ENCODE measurements at places on chromosomes 6 and 20.

- no peak for DNase-seq
Measured at GRCh38 chr6:33316603-33317418, 733 bp downstream of the ZBTB22 start.

GRCh38 chr6:45667766-45668165, 290.0 kb upstream of the SUPT3H start:
- no peak for DNase-seq

- DNase-seq, result no peak
Measured at GRCh38 chr6:132726608-132726975, 12.7 kb upstream of the VNN1 start.

GRCh38 chr6:92354270-92354829, 1065.0 kb downstream of the EPHA7 start:
- DNase-seq, result no peak

DNA sequence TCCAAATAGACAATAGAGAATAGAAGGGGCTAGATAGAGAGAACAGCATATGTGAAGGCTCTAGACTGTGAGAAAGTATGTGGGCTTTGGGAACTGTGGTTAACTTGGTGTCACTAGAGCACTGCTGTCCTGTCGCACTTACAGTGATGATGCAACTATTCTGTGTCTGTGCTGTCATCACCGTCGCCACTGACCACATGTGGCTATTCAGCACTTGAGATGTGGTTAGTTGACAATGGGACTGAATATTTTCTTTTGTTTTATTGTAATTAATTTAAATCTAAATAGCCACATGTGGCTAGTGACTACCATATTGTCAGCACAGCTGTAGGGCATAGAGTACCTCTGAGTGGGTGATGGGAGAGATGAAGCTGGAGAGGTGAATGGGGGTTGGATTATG, 39.0 kb upstream of the IFNGR1 start:
- peak; percentile 67 for DNase-seq

DNA sequence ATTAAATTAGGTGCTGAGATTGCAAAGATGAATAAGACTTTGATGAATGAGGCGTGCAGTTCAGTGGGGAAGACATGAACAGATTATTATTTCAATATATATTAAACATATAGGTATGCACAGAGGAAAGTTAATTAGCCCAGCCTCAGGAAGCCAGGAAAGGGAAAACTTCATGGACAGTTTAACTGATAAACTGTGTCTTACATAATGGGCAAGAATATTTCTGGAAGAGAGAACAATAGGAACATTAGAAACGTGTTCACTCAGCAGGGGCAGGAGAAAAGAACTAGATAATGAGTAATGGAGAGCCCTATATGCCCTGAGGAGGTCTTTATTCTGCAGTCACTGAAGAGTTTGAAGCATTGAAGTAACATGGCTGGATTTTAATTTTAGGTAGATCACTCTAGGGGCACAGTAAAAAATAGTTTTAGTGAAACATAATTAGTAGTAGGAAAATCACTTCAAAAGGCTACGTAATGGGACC, 23.6 kb downstream of the CEP57L1 start:
- no peak for DNase-seq

- DNase-seq, result no peak
Measured at GRCh38 chr6:113654396-113654795, 202.7 kb upstream of the MARCKS start.

DNA sequence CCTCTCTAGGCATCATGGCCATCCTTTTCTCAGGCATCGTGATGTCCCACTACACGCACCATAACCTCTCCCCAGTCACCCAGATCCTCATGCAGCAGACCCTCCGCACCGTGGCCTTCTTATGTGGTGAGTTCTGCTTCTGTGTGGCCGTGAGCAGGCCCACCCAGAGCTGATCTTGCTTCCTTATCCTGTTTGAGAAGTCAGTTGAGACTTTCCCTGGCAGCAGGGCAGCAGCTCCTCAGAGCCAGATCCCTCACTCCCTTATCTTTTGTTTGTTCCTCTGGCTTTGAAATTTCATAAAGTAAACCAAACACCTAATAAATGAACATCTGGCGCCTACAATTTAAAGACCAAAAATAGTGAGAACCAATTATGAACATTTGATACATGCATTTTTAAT, 40.6 kb downstream of the SPATA2 start:
- no peak for DNase-seq

DNA sequence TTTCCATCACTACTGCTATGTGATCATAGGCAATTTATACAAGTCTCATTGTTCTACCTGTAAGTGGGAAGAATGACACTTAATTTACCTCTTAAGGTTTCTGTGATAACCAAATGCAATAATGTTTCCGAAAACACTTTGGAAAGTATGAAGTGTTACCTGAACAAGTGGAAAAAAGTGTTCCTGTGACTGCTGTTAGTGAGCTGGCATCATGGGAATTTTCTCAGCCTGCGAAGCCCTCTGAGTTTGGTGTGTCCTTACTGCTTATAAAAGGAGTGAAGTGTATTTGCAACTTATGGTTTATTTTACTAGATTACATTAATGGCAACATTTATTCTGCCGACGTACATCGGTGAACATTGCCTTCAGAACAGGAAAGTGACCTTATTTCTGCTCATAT, 133.0 kb downstream of the AKAP7 start:
- DNase-seq, result no peak

- DNase-seq, result no peak
Measured at GRCh38 chr6:96153775-96154174, 138.0 kb downstream of the FUT9 start.

DNA sequence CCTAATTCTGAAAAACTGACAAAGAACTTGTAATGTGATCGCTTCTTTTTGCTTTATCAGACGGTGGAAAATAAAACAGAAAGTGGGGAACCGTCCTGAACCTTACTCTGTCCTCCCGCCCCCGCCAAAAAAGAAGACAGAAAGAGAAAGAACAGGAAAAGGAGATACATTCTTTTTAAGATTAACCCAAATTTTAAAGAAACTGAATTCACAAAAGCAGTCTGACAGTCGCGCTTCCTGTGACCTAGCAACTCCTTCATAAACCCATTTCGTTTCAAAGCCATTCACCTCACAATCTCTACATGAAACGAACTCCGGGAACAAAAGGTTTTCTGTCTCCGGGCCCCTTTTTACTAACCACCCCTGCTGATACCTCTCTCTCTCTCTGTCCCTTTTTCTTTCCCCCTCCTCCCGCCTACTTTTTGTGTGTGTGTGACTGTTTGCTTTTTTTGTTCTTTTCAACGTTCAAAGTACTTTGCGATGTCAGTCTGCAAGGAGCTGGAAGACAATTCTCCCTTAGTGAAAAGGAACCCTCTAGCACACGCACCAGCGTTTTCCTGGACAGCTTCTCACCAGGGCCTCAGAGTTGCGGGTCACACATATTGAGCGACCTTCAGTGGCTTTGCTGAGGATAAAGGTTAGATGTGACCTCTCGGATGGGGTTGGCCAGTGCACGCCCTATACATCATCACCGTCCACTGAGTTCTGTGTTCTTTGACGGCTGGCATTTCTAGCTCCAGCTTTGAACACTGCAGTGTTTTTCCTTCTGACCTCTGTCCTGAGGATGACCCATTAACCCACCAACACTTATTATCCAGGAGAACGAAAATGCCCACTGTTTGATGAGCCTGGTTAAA, 530 bp upstream of the NEDD9 start:
- DNase-seq, result no peak

- DNase-seq, result no peak
Measured at GRCh38 chr6:112332274-112332673, 14.9 kb upstream of the RFPL4B start.

- DNase-seq, result no peak
Measured at GRCh38 chr6:144152334-144152900, 2.1 kb downstream of the STX11 start.
